Testis (tissue), 5 donors: ENCODE measurements at places on chromosomes 1 and 21.

DNA sequence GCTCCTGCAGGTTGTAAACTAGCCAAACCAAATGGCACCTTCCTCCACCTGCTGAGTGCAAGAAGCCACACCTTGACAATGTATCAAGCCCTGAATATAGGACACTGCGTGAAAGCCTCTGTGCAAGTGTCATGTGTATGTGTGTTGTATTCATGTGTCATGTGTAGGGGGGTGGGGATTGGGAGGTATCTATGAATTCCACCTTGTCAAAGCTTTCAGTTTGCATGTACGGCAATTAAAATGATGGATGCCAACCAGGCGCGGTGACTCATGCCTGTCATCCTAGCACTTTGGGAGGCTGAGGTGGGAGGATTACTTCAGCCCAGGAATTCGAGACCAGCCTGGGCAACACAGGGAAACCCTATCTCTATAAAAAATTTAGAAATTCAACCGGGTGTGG, 19.8 kb downstream of the CD34 start:
- peaks cover 30% of the 10 kb centered on the region for H3K4me1 ChIP-seq
- H3K36me3 ChIP-seq, result no peaks in the 10 kb centered on the region
- H3K27ac ChIP-seq, result peak overlapping the region; percentile 53
- DNase-seq, result no peak
- H3K27me3 ChIP-seq, result no peaks in the 10 kb centered on the region

DNA sequence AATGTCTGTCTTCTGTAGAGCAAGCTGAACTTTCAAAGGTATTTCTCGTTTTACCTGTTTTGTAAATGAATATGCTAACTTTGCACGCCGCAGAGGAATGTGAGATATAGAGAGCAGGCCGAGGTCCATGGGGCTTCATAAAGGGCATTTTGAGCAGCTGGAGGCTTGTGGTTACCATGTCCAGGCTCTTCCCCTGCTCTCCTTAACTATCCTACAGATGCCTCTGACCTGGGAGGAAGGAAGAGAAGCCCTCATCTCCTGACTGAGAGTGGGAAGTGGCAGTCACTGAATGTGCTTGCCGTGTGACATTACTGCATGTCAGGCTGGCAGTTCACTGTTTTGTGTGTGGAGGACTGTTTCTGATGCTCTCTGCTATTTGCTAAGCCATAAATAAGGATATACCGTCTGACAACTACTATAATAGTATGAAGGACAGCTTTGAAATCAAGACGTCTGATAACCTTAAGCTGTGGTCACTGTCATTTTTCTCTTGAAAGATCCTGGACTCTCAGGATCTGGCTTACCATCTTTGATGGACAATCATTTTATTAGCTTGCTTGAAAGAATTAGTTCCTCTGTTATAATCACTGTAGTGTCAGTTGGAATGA, 92.2 kb downstream of the DYRK1A start:
- no peak overlapping the region for H3K4me3 ChIP-seq
- no peaks in the 10 kb centered on the region for H3K27me3 ChIP-seq
- H3K36me3 ChIP-seq, result no peaks in the 10 kb centered on the region
- H3K27ac ChIP-seq, result no peak overlapping the region
- H3K4me1 ChIP-seq, result peaks cover 17% of the 10 kb centered on the region

- DNase-seq, result no peak
- H3K36me3 ChIP-seq, result no peaks in the 10 kb centered on the region
- no peak overlapping the region for H3K27ac ChIP-seq
- H3K4me1 ChIP-seq, result no peaks in the 10 kb centered on the region
- no peak overlapping the region for H3K4me3 ChIP-seq
Measured at GRCh38 chr1:108665067-108665466, 4.2 kb upstream of the HENMT1 start.

DNA sequence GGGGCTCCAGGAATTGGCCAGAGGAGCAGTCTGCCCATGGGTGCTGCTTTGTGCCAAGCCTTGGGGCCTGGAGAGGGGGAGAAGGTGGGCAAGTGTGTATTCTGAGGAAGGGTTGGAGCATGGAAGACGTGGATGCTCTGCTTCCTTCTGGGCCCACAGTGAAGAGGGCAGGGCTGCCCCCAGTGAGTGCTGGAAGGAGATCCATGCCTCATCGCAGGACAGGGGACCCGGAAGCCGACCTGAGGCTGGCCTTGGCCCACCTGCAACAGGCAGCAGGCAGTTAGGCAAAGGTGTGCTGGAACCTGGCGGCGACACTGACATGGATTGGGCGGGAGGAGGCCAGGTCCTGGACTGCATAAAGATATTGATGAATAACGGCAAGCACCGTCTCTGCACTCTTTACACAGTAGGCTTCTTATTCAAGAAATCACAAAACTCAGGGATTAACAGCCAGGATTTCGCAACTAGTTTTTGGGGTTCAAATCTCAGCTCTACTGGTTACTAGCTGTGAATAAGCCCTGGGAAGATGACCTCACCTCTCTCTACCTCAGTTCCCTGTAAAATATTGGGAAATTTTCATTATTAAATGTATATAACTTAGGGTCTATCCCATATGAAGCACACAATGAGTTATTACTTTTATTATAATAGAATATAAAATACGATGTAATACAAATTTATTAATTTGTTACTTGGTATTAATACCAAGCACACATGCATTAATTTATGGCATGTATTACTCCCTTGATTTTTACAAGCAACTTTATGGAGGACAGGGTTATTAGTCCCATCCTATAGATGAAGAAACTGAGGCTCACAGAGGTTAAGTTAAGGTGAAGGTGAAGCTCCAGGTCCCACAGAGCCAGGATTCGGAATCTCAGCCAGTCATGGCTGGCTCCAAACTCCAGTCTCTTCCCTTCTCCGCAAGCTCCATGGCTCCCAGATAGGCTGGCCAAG, 62.3 kb downstream of the DHRS3 start:
- peaks cover 25% of the 10 kb centered on the region for H3K4me1 ChIP-seq
- peak overlapping the region; percentile 87 for H3K27ac ChIP-seq
- DNase-seq, result no peak

GRCh38 chr1:230496451-230496850, 70.3 kb upstream of the PGBD5 start:
- H3K27me3 ChIP-seq, result no peaks in the 10 kb centered on the region
- H3K27ac ChIP-seq, result no peak overlapping the region
- H3K4me3 ChIP-seq, result no peak overlapping the region
- no peak for DNase-seq

- peaks cover 7% of the 10 kb centered on the region for H3K4me1 ChIP-seq
- no peak overlapping the region for H3K4me3 ChIP-seq
- no peaks in the 10 kb centered on the region for H3K36me3 ChIP-seq
- no peak for DNase-seq
- peak overlapping the region; percentile 87 for H3K27ac ChIP-seq
- H3K27me3 ChIP-seq, result no peaks in the 10 kb centered on the region
Measured at GRCh38 chr1:89023026-89023425, 360 bp upstream of the GBP3 start.

DNA sequence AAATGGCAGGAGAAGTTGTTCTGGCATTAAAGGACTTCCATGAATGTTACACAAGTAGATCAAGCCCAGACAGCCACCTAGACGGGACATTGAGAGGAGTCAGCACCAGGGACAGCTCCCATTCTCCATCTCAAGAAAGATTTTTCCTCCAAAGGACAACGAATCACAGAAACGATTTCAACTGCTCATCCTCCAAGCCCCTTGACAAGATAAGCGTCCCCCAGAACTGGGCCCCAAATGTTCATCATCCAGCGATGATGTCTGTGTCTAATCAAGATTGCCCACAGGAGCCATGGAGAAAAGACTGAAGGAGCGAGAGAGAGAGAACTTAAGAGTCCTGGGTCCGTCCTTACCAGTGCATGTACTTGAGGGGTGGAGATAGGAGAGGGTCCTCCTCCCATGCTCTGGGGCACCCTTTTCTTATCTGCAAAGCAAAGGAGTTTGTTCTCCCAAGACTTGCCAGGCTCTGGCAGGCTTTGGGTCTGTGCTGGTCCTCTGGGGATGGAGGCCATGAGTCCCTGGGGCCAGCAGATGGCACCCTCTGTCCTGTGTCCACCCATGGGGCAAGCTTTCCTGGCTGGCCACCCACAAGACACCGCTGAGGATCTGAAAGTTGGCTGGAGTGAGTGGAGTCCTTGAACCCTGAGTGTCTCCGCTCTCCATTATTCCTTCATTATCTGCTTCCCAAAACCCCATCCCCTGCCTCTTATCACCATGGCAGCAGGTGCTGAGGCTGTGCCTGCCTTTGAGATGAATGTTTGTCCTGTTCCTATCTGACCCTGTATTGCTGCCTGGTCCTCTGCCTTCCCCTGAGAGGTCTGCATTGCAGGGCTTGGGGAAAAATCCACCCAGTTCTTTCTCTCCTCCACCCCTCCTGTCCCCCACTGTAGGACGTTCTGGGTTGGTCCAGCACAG, 164.6 kb downstream of the ACTL8 start:
- H3K36me3 ChIP-seq, result no peaks in the 10 kb centered on the region
- H3K27ac ChIP-seq, result no peak overlapping the region
- no peaks in the 10 kb centered on the region for H3K4me1 ChIP-seq
- no peaks in the 10 kb centered on the region for H3K27me3 ChIP-seq

DNA sequence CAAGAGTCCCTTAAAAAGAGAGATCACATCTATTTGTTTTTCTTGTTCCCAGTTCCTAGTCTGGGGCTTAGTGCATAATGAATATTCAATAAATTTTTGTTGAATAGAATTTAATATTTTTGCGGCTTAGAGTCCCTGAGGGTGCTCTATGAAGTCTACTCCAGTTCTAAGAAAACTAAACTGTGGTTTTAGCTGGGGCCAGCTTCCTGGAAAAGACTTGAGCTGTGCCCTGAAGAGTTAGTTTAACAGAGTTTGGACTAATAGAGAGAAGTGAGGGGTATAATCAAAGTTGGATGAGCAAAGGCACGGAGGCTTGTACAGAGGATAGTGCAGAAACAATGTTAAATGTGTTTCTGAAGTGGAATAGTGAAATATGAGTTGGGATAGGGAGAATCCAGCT, 168.9 kb downstream of the FASLG start:
- no peak for DNase-seq
- H3K27ac ChIP-seq, result no peak overlapping the region
- H3K4me3 ChIP-seq, result no peak overlapping the region
- H3K27me3 ChIP-seq, result no peaks in the 10 kb centered on the region
- H3K4me1 ChIP-seq, result no peaks in the 10 kb centered on the region

DNA sequence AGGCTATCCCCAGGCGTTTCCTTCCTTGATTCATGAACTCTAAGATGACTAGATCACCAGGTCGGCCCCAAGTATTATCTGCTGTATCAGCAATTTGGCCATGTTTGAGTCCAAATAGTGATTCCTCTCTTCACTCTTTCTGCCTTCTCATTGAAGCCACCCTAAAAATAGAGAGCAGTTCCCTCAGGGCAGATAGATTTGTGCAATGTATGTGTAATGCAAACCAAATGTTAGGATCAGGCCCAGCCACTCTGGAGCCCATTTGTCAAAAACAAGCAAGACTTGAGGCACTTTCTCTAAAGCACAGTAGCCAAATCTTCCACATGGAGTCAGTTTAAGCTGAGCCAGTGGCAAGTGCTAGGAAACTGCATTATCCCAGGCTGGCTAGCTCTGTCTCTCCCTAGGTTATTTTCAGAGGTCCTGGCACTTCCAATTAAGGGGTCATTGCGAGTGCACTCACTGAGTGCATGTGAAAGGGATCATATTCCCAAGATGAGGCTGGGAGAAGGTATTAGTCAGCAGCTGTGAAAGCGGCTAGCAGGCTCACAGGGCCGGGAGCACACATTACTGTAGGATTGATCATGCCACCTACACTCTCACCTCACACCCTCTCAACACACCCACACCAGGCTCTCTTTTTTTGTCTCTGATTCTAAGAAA, 97.9 kb upstream of the RAB3GAP2 start:
- no peaks in the 10 kb centered on the region for H3K36me3 ChIP-seq
- DNase-seq, result no peak
- H3K4me3 ChIP-seq, result no peak overlapping the region
- no peak overlapping the region for H3K27ac ChIP-seq
- H3K4me1 ChIP-seq, result no peaks in the 10 kb centered on the region

- no peak overlapping the region for H3K27ac ChIP-seq
- peaks cover 6% of the 10 kb centered on the region for H3K4me1 ChIP-seq
- H3K4me3 ChIP-seq, result no peak overlapping the region
- no peak for DNase-seq
- no peaks in the 10 kb centered on the region for H3K36me3 ChIP-seq
Measured at GRCh38 chr1:109513110-109513710, 3.7 kb upstream of the AMIGO1 start.
